ENCODE measurements at places on chromosomes 3 and 15.

GRCh38 chr3:67783281-67784250, 129.2 kb upstream of the SUCLG2 start:
- no peak for DNase-seq

GRCh38 chr3:111418391-111418790, 123.6 kb upstream of the CD96 start:
- DNase-seq, result no peak

DNA sequence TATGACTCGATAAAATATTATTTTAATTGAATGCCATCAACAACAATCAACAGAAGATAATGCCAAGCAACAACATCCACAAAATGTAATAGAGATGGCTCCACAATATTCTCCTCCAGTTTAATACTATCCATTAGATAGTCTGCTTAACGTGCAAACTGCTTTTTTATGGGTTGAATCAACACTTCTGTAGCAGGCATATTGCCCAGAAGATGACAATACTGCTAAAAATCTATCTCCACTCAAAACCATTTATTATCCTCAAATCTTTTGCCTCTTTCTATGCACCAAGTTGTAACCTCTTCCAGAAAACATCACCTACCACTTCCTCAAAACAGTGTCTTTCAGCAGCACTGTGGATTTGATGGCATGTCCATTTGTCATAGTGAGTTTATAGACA, 295.7 kb upstream of the LMCD1 start:
- DNase-seq, result no peak

- no peak for DNase-seq
These were observed 31.4 kb upstream of the ZBTB38 start for GRCh38 chr3:141336672-141337522.

GRCh38 chr3:157650699-157651098, 147.5 kb upstream of the VEPH1 start:
- no peak for DNase-seq

GRCh38 chr3:39220407-39221140, 28.2 kb upstream of the XIRP1 start:
- DNase-seq, result peak; percentile 50

- no peak for DNase-seq
These were observed 596.7 kb downstream of the TUSC7 start for GRCh38 chr3:117306299-117306698.

DNA sequence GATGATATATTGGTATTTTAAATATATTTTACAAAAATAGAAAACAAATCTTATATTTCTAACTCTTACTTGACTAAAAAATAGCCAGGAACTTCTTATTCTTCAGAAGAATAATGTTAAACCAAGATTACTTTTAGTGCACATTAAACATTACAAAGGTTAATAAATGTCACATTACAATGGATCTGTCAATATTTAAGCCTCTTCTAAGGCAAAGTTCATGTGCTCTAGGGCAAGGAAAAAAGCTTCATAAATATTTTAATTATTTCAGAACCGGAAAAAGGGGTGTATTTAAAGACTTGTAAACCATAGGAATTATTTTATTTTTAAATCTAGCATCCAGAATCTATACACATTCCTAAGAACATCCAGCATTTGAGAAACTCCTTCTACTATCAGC, 166.9 kb upstream of the ROBO2 start:
- no peak for DNase-seq

GRCh38 chr3:50203113-50203808, 1.8 kb upstream of the SLC38A3 start:
- DNase-seq, result no peak

DNA sequence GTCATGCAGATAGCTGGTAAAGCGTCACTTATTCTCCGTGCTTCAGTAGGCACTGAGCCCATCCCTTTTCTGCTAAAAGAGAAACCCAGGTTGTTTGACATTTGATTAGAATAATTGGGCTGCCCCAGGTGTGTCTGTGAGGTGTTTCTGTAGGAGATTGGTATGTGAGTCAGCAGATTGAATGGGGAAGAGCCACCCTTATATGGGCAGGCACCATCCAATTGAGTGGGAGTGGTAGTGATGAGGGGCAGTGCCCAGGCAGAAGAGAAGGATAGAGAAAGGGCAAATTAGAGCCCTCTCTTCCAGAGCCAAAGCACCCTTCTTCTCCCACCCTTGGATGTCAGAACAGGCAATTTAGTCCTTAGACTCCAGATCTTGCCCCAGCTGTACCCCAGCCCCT, 384.3 kb upstream of the GBE1 start:
- no peak for DNase-seq

DNA sequence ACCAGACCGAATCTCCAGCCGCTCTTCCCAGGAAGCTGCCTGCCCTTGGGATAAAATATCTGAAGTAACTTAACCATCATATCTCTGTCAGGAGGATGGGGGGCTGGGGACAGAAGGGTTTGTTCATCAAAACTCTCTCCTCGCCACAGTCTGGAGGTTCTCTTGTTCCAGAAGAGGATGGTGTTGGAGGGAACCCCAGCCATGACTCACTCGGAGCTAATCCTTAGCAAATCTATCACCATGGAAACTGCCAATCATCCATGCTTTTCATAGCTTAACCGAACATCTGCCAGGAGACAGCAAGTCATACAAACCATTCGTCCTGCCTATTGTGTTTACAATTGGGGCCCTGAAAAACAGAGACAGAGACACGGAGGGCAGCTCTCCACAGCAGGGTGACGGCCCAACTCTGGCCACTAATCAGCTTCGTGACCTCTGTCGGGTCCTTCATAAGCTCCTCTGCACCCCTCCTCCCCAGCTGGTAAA, 73.8 kb upstream of the HEG1 start:
- DNase-seq, result no peak

- no peak for DNase-seq
These were observed 316.5 kb upstream of the ADAMTS9 start for GRCh38 chr3:65004306-65004705.

DNA sequence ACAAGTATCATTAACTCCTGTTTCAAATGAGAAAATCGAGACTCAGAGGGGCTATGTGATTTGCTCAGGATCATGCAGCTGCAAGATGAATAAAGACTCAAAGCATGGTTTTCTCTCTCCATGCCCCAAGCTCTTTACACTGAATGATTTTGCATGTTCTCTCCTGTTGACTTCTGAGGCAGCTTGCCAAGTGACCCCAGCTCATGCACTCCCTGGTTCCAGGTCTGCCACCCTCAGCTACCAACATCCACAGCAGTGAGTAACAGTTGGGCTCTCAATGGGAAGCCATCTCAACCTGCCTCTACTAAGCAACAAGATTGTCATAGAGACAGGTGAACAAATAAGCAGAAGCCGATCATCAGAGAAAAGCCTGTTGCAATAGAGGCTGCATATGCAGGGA, 116.9 kb upstream of the GADL1 start:
- DNase-seq, result no peak

GRCh38 chr3:44554626-44555592, at the start of gene ZKSCAN7:
TSS of gene ZKSCAN7 (plus strand) at chr3:44555193. CDS start at chr3:44557048, 1,855 bp downstream.
- peak; percentile 7 for DNase-seq

DNA sequence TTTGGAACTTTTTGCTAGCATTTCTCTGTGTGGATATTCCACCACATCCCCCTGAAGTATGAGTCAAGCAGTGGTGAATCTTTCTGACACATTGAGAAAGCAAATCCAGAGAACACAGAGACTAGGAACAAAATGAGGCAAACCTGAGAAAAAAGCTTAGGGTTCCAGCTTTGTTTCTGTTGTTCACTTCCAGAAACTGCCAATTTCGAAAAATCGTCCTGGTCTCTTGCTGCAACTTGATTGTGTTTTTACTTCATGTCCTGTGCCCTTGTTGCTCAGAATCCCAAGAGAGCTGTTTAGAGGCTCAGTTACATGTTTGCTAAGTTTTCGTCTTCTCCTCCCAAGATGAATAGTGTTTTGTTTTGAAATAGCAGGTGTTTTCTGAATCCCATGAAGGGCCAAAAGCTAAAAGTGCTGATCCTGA, 13.7 kb downstream of the MAP2K1 start:
- no peak for DNase-seq

DNA sequence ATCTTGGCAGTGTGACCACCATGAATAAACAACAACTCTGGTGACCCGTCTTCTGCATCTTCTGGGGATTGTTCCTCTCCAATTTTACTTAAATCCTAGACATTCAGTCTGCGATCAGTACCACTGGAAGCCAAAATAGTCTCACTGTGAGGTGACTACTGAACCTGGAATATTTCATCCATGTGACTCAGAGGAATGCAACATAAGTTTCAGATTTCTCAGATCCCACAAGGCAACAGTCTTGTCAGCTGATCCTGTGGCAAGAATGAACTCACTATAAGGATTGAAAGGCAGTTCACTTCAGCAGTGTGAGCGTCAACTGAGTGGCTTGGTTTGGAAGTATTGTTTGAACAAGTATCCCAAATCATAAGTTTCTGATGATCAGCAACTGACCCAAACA, 13.2 kb downstream of the NSUN3 start:
- no peak for DNase-seq

- no peak for DNase-seq
These were observed 13.8 kb upstream of the PPP4R2 start for GRCh38 chr3:72982609-72983366.

DNA sequence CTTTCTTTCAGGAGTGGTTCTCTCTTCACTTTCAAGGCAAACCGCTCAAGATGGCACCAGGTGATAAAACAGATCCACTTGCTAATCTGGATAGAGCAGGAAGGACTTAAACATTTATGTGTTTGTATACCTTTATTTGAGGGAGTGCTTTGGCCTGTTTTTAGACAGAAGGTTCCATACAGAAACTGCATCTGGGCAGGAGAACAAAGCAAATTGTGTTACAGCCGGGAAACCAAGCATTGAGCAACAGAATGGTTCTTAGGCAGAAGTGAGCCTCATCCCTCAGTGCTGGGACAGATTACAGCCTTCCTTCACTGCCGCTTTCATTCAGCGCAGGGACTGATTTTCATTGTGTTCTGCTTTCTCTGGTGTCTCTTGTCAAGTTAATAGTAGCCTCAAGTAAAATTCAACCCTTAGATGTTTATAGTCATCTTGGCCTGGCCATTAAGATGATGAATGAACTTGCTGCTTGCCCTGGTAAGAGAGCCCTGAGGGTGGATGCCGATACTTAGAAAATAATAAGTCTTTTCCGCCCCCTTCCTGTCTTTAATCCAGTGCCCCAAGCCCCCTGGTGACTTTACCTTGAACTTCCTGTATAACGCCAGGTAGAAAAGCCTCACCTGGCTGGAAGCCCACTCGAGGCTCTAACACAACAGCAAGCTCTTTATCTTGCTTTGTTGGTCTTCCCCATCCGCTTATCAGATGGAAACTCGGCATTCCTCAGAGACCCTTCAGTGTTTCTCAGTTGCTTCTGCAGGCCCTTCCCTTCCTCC, 168.0 kb upstream of the CTDSPL start:
- DNase-seq, result no peak

DNA sequence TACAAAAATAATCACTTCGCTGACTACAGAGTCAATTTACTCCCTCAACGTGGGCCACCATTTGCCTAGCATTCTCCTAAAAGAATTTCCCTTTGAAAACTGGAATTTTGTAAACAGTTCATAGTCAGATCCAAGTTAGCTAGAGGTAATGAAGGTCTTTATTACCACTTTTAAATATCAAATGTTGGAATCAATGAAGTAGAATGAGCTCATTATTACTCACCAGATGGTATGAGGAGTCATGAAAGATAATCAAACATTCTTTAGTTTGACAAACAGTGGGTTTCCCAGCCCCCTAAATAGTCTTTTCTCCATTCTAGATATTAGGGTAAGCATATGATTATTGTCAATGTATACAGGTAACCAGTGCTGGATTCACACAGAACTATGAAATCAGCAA, 455.7 kb upstream of the THBS1 start:
- no peak for DNase-seq

DNA sequence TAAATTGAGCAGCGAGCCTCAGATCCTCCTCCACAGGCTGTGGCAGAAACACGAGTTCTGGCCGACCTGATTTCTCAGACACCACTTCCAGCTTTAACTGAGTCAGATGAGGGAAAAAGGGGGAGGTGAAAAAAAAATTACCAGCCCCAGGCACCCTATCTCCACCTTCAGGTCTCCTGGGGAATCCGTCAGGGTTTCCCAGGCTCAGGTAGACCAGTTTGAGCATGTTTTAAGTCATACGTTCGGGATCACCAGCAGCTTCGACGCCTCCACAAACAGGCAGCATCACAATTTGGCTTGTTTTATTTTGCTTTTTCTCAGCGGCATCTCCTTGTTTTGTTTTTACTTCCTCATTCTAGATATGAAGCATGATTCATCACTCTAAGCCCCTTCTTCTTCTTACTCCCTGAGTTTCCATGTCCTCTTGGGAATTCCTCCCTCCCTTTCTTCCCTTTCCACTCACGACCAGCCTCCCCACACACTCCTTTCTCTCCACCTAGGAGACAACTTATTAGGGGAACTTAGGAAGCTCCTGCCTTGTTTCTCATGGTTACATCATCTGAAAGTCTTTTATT, 190.1 kb downstream of the ZNF621 start:
- no peak for DNase-seq

GRCh38 chr3:172235698-172236097, 196.3 kb downstream of the FNDC3B start:
- DNase-seq, result no peak

- no peak for DNase-seq
These were observed 309.0 kb downstream of the GBE1 start for GRCh38 chr3:81452418-81452817.

DNA sequence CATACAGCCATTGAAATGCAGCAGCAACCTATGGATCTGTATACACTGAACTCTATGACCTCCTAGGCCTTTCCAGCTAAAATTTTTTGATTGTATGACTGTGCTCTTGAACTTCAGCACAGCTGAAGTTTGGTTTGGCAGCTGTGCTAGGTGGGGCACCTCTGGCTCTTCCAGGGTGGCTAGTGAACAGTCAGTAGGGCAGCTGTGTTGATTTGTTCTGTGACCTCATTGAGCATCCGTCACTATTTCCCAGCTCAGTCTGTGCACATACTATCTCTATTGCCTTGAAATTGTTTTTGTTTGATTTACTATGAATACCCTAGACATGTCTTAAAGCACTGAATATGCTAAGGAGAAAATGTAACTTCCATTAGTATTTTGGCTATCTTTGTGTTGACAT, 363.2 kb upstream of the NAALADL2 start:
- no peak for DNase-seq

DNA sequence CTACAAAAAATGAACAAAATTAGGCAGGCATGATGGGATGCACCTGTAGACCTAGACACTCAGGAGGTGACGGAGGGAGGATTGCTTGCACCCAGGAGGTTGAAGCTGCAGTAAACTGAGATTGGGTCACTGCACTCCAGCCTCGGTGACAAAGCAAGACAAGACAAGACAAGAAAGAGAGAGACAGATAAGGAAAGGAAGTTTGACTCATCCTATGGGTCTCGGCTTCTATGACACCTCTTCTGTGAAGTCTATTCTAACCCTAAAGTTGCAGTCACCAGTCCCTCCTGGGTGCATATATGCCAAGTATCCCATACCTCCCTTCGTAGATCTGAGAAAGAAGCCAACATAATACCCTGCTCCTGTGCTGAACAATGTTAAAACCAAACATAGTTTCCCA, 7.9 kb upstream of the ZMAT3 start:
- no peak for DNase-seq

- DNase-seq, result no peak
These were observed 314.5 kb downstream of the TLE3 start for GRCh38 chr15:69783211-69783610.

- DNase-seq, result no peak
These were observed 241.6 kb downstream of the ZNF621 start for GRCh38 chr3:40766396-40766795.

GRCh38 chr3:59142556-59142955, 92.7 kb upstream of the CFAP20DC start:
- DNase-seq, result no peak

- DNase-seq, result no peak
These were observed 195.8 kb downstream of the MTHFS start for GRCh38 chr15:79700951-79701480.
